ENCODE measurements at places on chromosomes 13 and 19.

GRCh38 chr13:19589312-19589711 is 28.0 kb upstream of the TPTE2 start:
- DNase-seq = no peak

DNA sequence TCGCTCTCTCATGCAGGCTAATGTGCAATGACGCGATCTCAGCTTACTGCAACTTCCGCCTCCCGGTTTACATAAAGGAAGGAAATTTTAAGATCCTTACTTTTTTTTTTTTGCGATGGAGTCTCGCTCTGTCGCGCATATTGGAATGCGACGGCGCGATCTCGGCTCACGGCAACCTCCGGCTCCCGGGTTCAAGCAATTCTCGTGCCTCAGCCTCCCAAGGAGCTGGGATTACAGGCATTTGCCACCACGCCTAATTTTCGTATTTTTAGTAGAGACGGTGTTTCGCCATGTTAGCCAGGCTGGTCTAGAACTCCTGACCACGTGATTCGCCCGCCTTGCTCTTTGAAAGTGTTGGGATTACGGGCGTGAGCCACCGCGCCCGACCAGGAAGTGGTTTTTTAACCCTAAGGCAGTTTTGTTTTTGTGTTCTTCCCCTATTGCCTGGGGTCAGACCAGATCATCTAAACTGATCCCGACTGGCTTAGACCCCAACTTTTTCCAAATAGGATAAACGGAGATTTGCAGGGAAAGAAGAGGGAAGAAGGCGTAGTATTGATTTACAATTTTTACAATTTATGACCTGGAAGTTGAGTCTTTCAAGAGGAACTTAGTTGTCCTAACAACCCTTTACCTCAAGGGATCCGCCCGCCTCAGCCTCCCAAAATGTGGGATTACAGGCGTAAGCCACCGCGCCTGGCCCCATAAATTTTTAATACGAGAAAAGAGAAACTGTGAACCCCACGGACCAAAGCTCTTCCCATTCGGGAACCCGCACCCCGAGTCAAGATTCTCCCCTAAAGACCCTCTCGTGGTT is 142.0 kb downstream of the ZNF737 start:
- DNase-seq = no peak

GRCh38 chr13:30585748-30586262 is 31.9 kb upstream of the USPL1 start:
- DNase-seq = no peak

DNA sequence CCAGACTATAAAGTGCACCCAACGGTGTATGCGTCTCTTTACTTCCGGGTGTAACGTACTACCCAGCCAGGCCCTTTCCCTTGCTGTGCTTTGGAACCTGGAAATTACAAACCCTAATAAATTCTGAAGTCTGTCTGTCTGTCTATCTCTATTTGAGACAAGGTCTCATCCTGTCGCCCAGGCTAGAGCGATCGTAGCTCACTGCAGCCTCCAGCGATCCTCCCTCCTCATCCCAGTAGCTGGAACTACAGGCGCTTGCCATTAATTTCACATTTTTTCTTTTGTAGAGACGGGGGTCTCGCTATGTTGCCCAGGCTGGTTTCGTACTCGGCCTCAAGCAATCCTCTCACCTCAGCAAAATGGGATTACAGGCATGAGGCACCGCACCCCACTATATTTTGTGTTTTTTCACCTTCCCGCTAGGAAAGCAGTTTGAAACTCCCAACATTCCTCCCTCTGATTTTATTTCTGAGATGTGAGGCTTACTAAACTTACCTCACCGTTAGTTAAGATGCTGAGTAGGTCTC is 469 bp upstream of the RNF6 start:
- DNase-seq = no peak

DNA sequence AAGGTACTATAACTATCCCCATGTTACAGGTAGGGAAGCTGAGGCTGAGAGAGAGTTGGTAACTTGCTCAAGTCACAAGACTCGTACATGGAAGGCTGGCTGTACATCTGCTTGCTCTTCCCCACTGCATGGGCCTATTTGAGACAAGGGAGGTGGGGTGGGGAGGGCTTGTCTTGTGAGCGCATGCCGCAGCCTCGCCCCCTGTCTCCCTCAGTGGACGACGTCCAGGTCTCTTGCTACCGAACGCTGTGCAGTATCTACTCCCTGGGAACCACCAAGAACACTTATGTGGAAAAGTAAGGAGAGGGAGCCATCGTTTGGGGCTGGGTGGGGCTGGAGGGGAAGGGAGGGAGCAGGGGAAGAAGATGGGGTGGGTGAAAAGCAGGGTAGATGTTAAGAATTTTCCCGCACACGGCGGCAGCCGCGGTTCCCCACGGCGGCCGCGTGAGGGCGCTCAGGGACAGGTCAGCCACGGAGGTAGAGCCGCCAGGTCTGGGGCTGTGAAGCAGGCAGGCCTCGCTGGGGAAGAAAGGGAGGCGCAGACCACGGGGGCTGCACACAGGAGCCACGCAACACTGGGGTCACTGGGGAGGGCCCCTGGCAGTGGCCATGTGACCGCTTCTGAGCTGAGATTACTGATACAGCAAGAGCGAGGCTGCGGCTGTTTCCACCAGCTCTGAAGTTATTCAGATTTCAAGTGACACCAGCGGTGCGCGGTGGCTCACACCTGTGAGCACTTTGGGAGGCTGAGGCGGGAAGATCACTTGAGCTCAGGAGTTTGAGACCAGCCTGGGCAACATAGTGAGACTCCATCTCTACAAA is 81.5 kb downstream of the RYR1 start:
- DNase-seq = no peak

DNA sequence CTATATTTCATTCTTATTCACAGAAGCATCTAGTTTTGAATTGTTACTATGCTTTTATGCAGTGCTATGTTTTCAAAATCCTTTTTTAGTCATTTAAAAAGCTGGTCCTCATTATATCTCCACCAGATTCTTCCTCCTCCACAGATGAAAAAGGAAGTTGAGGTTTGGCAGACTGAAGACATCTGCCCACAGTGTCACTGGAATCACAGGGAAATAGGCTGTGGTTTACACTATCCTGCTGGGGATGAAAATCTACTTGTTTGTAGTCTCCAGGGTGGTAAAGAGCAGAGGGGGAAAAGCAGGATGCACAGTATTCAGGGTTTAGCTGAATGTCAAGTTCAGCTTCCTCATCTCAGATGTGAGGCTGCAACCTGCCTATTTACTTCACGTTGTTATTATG is 351.2 kb downstream of the DNAJC15 start:
- no peak for DNase-seq

DNA sequence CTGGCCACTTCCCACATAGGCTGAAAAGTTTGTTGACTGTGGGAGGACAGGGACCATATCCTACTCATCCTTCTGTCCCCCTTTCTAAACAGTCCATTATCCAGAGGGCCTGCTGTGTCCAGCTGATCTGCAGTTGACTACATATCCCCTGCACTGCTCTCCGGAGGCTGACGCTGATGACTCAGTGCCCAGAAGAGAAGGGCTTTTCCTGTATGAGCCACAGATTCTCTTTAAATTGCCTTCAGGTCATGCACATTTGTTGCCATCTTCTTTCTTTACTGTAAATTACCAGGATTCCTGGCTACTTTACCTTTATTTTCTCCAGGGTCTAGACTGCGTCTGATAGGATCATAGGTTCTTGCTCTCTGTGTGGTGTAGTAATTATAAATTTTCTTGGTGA is 125.2 kb downstream of the LACC1 start:
- no peak for DNase-seq

DNA sequence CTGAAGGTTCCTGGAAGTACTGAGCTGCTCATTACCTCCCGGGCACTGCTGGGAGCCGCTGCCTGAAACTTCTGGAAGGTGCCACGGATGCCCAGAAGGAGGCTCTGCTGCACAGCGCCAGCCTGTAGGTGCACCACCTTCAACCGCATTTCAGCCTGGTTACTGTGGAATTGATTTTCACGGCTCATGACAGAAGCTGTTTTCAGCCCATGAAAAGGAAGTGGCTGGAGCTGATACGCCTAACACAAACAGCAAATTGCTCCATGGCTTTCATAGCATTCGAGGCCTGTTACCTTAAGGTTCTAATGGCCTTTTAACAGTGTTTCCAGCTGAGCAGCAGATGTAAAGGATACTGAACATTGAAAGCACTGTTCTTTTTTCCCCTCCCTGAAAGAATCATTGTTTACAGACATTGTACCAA is 22.0 kb downstream of the GPC6 start:
- DNase-seq = peak; percentile 83

- DNase-seq = no peak
Observed at GRCh38 chr13:97719736-97720135, 233.7 kb upstream of the IPO5 start.

DNA sequence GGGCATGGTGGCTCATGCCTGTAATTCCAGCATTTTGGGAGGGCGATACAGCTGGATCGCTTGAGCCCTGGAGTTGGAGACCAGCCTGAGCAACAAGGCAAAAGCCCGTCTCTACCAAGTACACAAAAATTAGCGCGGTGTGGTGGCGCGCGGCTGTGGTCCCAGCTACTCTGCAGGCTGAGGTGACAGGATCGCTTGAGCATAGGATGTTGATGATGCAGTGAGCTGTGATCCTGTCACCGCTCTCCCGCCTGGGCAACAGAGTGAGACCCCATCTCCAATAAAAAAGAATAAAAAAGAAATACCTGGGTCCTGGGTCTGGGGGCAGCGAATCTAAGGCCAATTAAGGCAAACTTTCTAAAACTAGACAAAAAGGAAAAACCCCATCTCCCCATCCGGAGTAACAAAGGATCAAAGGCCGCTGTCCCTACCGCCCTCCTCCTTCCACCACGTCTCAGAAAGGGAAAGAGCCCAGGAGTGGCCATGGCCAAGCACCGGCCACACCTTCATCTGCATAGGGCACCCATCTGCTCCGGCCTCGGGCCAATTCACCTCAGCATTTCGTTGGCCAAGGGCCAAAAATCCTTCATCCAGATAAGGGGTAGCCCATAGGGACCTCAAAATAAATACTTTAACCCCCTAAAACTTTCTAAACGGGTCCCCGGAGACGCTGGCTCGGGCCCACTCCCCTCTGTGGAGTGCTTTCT is 851 bp downstream of the ZNF320 start:
- no peak for DNase-seq

- no peak for DNase-seq
Observed at GRCh38 chr19:51712461-51713081, 11.2 kb downstream of the HAS1 start.

GRCh38 chr13:98478189-98479129 is 98.4 kb downstream of the STK24 start:
- DNase-seq = no peak

DNA sequence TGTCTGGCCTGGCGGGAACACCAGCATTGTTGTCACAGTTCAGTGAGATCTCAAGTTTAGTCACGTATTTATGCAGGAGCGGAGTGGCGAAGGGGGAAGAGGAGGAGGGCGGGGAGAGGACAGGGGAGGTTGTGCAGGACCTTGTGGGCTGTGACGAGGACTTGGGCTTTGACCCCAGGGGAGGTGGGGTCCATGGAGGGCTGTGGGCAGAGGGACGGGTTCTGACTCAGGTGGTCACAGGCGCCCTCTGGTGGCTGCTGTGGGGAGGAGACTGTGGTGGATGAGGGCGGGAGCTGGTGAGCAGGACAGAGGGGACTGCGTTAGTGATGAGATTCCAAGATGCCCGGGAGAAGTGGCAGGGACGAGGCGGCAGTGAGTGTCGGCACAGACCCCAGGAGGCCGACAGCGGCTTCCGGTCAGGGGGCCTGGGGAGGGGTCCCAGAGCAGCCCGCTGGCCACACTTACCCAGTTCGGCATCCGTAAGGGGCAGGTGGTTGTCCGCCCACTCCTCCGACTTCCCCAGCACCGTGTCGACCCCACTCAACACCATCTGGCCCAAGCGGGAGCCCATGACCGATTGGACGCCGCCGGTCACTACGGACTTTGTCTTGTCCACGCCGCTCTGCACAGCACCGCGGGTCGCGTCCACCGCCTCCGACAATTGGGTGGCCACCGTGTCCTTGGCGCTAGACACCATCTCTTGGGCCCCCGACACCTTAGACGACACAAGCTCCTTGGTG is 15.7 kb downstream of the PLIN3 start:
- peak; percentile 22 for DNase-seq

DNA sequence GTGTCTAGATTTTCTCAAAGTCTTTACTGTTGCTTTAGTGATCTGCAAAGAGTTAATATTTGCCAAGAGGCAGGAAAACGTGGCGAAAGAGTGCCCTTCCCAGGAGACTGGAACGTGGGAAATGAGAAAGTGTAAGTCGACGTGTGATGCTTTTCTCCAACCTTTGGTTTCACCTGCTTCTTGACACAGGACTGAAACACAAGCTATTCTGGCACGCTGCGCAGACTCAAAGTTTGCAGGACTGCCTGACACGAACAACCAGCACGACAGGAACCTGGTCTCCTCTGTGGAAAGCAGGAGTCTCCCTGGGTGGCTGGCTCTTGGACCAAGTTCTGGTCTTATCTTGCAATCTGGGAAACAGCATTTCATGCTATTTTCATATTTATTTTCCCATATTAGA is 28.6 kb downstream of the RFXAP start:
- DNase-seq = no peak

DNA sequence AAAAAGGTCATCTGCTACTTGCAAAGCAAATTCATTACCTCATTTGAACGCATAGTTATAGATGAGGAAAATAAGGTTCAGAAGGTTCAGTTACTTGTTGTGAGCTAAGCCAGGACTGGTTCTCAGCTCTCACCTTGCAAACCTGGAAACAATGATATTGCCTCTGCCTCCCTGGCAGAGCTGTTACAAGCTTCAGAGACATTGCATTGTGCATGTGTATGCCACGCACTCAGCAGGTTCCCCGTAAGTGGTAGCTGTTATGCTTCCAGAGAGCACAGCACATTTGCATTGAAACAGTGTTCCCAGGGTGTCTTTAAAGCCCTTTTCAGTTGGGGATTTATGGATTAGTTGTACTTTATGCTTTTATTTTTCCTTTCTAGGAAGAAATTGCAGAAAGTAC is 80.6 kb downstream of the DGKH start:
- no peak for DNase-seq

DNA sequence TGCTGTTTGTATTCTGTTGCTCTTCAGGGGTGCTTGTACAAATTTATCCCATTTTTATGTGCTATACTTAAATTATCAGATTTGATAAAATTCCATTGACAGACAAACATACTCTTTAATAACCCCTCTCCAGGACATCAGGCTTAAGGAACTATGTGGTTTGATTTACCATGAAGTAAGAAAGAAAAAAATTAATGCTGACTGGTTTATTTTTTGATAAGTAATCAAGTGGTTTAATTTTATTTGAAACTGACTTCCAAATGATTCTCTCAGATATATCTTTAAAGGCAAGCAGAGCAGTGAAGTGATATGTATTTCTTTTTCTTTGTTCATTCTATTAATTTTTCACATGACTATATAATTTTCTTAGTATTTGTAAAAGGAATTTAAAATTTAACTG is 1168.1 kb downstream of the OLFM4 start:
- DNase-seq = no peak

GRCh38 chr13:98291658-98292057 is 114.6 kb upstream of the RNF113B start:
- no peak for DNase-seq

- DNase-seq = no peak
Observed at GRCh38 chr13:101511766-101512165, 59.3 kb downstream of the ITGBL1 start.

DNA sequence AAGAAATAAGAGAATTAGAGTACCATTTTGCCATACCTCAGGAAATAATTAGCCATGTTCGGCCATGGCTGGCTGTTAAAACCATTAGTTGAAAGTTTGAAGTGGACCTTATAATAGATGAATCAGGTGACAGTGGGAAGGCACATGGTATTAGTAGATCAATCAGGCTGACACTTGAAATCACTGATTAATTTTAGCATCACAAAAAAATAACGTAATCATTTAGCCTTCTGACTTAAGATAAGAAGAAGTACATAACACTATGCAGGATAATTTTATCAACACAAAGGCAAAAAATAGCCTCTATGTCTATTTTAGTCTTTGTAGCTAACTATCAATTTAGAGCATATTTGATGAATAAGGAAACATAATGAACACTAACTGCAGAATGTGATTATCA is 615.5 kb downstream of the PCDH17 start:
- DNase-seq = no peak

Measured in NCI-H187 (cell line).